ENCODE measurements at places on chromosomes 2 and 18.

GRCh38 chr2:10414591-10414990, 33.5 kb downstream of the ODC1 start:
- no peak for DNase-seq

DNA sequence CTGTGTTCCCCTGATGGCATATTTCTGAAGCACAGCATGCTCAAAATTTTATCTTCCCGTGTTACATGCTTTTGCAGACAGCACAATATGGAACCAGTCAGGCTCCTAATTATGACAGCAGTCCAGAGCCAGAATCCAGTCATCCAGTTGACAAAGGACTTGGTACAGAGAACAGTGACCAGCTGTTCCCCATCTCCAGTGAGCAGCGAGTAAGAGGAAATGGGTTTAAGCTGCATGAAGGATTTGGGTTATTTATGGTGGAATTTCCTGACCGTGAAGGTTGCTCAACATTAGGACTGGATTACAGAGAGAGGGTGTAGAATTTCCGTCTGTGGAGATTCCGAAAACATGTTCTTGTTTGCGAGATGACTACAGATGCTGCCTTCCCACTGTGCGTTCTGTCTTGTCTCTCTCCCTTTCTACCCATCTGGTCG, 24.4 kb downstream of the SGPP2 start:
- DNase-seq = no peak

DNA sequence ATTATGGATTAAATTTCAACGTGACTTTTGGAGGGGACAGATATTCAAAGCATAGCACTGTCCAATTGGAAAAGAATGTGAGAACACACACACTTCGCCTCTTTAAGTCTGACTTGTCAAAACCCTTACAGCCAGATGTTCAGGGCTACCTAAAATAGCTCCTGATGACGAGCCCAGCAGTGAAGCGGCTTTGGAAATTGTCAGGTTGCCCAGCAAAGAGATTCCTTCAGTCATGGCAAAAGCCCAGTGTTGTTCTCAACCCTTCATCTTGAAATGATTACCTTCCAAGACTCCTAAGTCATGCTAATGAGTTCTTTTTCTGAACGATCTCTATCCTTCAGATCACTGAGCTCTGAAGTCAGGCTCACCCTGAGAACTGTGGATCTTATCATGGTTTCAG, 436.6 kb downstream of the LRATD1 start:
- no peak for DNase-seq

- DNase-seq = no peak
Observed at GRCh38 chr18:45755934-45756333, 32.0 kb downstream of the SLC14A1 start.

- no peak for DNase-seq
Observed at GRCh38 chr2:222180619-222181018, 118.2 kb downstream of the PAX3 start.

GRCh38 chr2:126863336-126864015, 35.2 kb upstream of the TEX51 start:
- DNase-seq = no peak

- no peak for DNase-seq
Observed at GRCh38 chr2:42117923-42118753, 51.0 kb upstream of the EML4 start.

GRCh38 chr2:120737340-120738101, 1.9 kb downstream of the GLI2 start:
- DNase-seq = no peak

- DNase-seq = no peak
Observed at GRCh38 chr2:221716426-221717303, 144.6 kb upstream of the EPHA4 start.

DNA sequence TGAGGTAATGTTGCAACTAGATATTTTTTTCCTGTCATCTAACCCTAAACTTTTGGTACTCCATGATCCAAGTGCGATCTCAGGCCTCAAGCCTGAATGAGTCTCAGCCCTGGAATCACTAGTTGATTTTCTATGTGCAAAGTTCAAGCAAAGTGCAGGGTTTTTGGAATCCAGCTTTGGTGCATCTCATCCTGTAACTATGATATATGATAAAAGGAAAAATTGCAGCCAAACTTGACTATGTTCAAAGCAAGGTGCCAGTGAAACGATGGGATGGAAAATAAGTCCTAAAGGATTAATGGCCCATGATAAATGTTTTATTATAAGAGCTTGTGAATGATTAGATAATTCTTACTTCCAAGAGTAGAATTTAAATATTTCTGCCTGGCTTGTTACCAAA, 78.9 kb upstream of the NT5C1B start:
- DNase-seq = no peak

DNA sequence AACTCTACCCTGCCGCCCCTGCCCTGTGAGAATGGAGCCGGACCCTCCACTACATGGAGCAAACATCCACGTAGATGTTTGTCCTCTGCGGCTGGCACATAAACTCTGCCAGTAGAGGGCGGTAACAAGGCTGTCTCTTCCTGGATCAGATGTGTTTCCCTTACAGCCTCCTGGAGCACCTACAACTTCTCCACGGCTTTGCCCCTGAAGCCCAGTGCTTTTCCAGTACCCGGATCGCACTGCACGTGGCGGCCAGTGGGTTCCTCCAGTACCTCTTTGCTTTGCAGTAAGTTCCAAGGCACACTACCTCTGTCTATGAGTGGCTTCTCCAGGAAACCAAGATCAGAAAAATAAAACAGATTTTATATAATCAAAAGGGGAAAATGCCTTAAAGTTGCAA, 651.3 kb downstream of the DCDC2C start:
- DNase-seq = no peak

GRCh38 chr2:101012706-101013181, 10.7 kb downstream of the RPL31 start:
- DNase-seq = peak; percentile 22

DNA sequence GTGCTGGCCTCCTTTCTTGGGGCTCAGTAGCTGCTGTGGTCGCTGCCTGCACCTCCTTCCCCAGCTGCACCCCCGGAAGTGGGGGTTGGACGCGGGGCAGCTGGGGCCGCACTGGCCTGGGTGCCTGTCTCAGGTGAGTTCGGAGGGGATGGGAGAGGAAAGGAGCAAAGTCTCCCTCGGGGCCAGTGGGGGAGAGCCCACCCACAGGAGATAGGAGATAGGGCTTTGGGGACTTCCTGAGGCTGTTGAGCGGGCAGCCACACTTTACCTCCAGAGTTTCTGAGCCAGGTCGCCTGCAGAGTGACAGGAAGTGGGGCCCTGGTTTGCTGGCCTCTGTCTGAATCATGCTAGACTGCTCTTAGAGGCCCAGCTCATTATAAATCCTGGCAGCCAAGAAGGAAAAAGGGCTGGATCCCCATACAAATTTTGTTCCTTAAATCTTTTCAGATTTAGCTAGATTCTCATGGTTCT, 8.1 kb downstream of the MBP start:
- peak; percentile 53 for DNase-seq

GRCh38 chr2:222703886-222704285, 32.4 kb downstream of the MOGAT1 start:
- no peak for DNase-seq

DNA sequence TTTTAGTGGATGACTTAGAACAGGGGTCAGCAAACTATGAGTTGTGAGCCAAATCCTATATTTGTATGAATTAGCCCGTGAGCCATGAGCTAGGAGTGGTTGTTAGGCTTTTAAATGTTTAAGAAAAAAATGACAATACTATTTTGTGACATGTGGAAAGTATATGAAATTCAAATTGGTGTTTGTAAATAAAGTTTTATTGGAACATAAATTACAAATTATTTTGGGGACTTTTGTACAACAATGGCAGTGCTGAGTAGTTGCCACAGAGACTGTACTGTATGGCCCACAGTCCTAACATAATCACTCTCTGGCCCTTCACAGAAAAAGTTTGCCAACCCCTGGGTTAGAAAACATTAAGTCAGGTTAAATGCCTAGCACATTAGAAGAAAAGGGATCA, 26.1 kb downstream of the ADNP2 start:
- no peak for DNase-seq

DNA sequence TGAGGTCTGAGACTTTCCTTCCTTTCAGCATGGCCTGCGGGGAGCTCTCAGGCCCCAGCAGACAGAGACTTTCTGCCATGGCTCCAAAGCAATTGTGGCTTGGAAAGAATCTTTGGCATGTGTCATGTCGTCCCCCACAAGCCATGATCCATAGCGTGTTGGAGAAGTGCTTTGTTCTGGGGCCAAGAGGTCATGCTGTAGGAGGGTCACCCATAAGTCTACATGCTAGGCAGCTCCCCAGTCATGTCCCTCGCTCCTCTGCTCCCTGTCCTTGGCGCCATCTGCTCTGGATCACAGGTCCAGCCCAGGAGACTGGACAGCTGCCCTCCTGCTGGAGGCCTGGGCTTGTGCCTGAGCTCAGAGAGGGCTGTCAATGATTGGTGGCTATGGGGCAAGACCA, 78.8 kb upstream of the LCLAT1 start:
- DNase-seq = no peak

DNA sequence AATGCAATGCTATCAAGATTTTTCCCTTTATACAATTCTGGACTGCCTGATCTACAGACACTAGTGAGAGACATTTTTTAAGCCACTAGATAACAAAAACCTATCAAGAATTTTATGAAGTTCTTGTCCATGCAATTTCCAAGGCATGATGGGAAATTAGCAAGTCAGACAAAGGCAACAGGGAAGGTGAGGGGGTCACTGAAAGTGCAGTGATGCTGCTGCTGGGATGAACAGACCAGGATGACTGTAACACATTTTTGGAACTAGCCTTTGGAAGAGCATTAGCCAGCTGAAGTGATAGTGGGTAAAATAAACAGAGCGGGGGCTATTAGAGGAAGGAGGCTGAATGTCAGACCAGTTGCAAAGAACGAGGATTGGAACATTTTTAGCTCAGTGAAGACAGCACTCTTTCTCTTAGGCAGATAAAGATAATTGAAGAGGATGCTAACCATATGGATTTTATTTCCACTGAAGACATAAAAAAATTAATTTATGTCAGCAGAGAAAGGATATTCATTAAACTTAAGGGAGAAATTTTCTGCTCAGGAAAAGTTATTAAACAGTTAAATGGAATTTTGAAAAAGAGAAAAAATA, 17.9 kb downstream of the NRXN1 start:
- no peak for DNase-seq

DNA sequence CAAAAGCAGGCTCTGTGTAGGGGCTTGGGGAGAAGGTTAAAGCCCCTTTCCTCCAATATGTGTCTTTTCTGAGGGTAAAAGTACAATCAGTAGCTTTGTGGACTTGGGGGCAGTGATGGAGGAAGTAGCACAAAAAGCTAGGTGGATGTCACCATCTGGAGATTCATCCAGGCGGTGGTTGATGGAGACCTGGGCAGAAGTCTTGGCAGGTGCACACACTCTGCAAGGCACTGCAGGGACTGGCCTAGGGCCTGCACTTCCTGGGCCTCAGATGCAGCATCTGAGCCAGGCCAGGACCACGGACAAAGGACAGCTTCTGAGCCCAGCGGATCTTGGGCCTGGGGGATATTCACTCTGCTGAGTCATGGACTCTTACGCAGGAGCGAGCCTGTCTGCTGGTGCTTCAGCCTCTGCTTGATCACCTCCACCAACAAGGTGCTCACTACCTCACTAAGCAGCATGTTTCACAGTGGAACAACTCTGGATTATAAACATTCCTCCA, 391.1 kb downstream of the TNS1 start:
- DNase-seq = no peak

DNA sequence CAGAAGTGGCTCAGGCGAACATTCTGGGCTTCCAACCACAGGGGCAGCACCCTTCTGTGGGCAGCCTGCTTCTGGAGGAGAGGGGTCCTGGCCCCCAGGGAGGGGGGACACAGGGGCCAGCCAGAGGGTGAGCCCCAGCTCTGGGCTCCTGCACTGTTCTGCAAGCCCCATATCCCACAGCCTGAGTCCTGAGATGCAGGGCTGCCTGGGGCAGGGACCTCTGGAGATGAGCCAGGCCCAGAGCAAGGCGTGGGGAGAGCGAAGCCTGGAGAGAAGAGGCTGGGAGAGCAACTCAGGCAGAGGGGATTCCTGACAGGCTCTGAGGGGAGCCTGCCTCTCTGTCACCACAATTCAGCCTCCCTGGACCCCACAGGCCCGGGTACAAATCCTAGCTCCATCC, 13.5 kb upstream of the PRSS56 start:
- DNase-seq = no peak

DNA sequence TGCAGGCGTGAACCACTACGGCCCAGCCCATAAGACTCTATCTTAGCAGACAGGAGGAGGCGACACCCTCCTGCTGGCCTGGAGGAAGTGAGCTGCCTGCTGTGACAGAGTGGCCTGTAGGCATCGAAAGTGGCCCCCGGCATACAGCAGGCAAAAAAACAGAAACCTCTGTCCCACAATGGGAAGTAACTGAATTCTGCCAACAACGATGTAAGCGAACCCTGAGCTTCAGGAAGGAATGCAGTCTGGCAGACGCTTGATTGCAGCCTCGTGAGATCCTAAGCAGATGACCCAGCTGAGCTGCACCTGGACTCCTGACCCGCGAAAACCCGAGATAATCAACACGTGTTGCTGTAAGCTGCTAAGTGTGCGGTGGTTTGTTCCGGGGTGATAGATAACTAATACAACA, 13.6 kb downstream of the MRO start:
- DNase-seq = no peak

DNA sequence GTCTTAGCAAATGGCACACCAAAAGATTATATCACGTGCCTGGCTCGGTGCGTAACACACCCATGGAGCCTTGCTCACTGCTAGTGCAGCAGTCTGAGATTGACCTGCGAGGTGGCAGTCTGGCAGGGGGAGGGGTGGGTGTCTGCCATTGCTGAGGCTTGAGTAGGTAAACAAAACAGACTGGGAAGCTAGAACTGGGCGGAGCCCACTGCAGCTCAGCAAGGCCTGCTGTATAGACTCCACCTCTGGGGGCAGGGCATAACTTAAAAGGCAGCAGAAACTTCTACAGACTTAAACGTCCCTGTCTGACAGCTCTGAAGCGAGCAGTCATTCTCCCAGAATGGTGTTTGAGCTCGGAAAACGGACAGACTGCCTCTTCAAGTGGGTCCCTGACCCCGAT, 55.9 kb upstream of the FSHR start:
- DNase-seq = no peak

- no peak for DNase-seq
Observed at GRCh38 chr18:60311676-60312360, 60.8 kb downstream of the MC4R start.

DNA sequence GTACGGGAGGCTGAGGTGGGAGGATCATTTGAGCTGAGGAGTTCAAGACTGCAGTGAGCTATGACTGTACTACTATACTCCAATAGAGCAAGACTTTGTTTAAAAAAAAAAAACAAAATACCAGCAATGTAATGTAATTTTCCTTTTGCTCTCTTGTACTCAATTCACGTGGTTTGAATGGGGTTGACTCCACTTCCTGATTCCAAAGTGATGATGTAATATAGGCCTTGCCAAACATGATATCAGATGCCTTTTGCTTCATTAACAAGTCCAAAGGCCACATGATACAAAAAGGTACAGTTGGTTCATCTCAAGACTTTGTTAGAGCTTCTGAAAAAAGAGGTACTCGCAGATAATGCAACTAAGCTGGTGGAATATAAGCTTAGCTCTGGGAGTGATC, 321.8 kb downstream of the ZEB2 start:
- no peak for DNase-seq
